ENCODE measurements at places on chromosomes 1 and 21. TPM values are rescaled to one million over a fixed set of nuclear protein-coding genes. Genes with fewer than 3 reads are reported as not detected.

DNA sequence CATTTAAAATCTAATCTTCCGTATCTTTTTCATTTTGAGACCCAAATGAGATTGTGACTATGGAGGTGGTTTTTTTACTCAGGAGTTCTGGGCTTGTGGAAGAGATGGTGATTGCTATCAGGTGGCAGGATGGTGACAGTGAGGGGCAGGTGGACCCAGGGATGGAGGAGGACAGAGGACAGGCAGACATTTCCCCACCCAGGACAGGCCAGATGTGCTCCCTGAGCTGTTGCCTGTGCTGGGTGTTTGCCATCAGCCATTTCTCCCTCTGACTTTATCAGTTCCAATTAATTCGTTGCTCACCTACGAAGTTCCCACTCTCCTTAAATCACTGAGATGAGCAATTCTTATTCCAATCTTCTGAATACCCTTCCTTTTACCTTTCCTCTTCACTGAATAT is 26.5 kb downstream of the C1orf116 start:
- no peak for DNase-seq

DNA sequence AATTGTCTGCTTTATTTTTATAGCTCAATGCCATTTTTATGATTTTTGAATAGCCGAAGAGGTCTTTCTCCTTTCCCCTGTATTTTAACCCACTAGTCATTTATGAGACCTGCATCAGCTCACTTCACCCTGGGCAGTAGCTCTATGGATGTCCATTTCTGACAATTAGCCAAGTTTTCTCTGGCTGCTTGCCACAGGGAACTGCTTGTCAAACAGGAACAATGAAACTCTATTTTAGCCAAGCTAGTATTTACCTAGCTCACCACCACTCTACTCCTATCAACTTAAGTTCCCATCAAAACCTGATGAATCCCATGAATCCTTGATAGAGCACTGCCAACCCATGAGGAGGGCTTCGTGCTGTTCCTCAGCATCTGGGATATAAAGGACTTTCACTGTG is 406.7 kb downstream of the RWDD3 start:
- DNase-seq: no peak

GRCh38 chr1:14994841-14995437 is 158.6 kb upstream of the TMEM51 start:
- DNase-seq: no peak

LCE3E gene
- not detected for total RNA-seq

NPR1 gene
- total RNA-seq: 47.2 TPM

EEIG2 gene
- 13.6 TPM for total RNA-seq

CASQ1 gene
- 4.5 TPM for total RNA-seq

DNA sequence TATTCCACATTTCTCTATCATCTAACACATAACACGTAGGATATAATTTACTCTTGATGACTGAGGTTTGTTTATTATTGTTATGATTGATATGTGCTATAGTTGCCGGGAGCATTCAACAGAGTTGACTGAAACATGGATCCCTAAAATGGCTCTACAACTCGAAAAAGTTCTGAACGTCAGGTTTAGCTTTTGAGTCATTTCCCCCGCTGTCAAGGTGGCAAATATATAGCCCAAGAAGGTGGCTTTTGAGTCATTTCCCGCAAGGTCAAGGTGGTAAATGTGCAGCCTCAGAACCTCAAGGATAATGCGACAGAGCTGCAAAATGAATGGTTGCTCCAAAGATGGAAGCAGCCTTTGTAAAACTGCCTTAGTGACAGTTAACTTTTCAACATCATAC is 104.0 kb downstream of the NIBAN1 start:
- no peak for DNase-seq

DNA sequence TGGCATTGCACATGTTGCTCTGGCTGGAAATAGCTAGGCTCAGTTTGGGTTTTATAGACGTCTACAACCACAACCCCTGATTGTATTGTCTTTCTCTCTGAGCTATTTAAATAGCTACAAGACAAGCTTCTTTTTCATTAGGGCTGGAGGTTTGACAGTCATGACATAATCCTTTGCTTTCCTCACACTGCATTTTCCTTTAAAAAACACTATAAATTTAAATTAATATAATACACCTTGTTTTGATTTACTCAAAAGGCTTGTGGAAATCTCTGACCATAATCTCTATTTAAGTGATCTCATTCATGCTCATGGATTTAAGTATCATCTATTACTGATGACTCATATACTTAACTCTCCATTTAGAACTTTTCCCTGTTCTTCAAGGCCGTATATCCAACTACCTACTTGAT is 50.4 kb upstream of the PTGFR start:
- no peak for DNase-seq

CFAP141 gene
- total RNA-seq: not detected

SPRR2G gene
- total RNA-seq: not detected

LRRC3 gene
- total RNA-seq: 5.3 TPM

DNA sequence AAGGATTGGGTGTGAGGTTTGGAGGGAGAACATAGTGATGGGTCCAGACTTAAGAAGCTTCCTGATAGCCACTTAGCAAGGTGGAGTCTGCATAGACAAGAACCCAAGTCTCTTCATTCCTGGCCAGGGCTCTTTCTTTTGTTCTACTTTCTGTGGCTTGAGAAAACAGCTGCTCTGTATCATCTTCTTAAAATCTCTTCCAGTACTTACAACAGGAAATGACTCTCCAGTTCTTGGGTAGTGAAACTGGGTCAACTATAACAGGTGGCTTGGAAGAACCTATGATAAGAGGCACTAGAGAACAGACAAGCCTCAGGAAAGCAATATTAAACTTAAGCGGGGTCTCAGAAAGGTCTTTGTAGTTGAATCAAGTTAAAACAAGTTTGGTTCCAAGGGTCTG is 148.1 kb upstream of the USP24 start:
- DNase-seq: no peak

DNA sequence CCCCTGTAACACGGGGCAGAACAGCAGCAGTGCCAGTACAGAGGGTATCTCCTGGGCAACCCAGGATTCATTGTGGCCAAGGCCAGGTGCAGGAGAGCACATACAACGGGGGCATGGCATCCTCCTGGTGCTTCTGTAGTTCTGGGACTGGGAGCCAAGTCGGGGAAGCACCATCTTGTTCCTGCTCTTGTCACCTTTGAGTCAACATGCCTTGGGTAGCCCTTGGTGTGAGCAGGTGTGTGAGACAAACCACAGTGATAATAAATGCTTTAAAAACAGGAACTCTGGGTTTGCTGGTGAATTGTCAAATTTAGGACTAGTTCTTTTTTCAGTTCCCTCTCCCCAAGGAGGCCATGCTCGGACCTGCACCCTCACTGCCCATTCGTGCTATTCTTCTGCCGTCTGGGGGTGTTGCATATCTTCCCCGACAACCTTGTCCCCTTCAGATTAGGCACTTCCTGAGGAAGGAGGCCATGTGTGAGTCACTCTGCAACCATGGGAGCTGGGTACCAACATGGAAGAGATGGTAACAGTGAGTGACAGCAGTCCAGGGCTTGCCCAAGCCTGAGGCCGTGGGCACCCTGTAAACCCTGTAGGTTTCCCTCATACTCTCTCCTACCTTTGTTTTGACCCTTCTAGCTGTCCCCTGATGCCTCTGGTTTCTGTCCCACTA is 150.2 kb downstream of the GRIK3 start:
- DNase-seq: peak; percentile 84

GRCh38 chr1:211783897-211784296 is 46.7 kb downstream of the LPGAT1 start:
- no peak for DNase-seq

PDC gene
- not detected for total RNA-seq

DNA sequence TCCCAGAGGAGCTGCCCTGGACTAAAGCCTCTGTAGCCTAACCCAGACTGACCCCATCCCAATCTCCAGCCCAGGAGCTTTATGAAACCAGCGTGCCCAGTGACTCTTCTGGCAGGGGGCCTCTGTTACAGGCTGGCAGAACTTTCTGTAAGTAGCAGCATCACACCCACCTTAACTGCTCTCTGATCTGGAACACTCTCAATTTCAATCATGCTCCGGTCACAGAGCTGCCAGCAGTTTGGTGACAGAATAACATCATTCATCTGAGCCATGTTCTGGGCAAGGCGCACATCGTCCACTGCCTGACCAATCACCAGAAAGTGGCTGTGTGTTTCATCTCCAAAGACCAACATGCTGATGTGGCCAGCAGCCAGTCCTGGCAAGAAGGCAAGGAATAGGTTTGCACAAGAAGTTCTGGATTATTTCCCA is 14.7 kb downstream of the ADCY10 start:
- no peak for DNase-seq

TRAF3IP3 gene
- 4.2 TPM for total RNA-seq

DNA sequence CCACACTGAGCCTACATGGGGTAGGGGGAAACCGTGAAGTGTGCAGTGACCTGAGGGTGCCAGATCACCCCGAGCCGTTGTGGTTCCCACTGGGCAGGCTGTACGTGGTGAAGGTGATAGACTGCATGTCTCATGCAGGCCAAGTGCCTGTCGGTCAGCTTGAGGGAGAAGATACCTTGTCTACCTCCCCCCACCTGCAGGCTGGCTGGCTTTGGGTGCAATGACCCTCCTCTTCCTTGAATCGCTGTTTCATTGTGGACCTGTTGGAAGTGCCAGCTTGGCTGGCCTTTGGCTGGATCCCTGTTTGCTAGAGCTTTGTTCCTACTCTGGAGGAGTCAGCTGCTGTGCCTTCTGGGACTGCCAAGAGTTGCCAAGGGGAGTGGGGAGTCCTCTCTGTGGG is 92.5 kb downstream of the GALNT2 start:
- no peak for DNase-seq

DNA sequence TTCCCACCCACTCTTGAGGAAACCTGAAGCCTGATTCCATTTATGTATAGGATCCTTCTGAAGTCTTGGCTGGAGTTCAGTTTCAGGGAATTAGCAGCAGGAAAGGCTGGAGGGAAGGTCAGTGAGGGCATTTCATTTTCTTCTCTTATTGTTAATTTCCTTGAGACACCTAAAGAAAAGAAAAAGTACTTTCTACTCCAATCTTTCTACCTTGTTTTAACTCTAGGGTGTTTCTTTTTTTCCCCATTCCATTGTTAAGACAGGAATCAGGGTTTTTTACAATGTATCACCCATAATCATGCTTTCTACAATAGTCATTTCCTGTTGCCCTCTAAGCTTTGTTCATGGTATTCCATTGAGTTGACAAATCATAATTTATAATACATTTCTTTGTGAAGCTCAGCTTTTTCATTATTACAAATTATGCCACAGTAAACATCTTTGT is 27.4 kb downstream of the SNRPE start:
- no peak for DNase-seq

ENAH gene
- 204 TPM for total RNA-seq

GRCh38 chr1:65112811-65113210 is 35.2 kb upstream of the AK4 start:
- no peak for DNase-seq

CRP gene
- 0.65 TPM for total RNA-seq

DNA sequence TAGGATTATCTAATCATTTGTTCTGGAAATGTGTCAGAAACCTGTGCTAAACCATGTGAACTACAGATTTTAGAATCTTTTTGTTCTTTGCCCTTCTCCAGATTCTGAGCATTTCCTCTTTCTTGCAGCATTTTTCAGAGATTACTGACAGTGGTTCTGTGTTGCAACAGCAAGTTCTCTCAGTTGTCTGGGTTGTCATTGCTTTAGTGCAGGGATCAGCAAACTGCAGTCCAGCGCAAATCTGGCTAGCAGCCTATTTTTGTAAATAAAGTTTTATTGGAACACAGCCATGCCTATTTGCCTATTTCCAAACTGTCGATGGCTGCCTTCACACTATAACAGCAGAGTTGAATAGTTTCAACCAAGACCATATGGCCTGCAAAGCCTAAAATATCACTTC is 66.3 kb upstream of the LRRC8D start:
- no peak for DNase-seq

GRCh38 chr21:30839304-30839703 is 9.7 kb upstream of the KRTAP7-1 start:
- no peak for DNase-seq

- DNase-seq: peak; percentile 79
Measured at GRCh38 chr1:4032571-4032970, 132.5 kb upstream of the C1orf174 start.

DNA sequence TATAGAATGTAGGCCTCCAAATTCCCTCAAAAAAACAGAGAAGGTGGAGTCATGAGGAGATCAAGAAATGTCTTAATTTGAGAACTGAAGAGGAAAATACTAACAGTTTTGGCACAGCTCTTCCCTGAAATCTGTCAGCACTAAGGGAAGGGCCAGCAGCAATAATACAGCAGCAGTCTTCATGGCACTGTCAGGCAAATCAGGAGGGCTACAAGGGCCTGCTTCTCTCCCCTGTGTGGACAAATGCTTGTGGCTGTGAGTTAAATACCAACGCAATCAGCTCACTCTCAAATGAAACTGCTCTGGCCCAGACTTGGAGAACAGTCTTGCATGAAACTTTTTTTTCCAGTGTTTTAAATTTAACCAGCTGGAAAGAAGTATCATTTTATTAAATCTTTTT is 20.5 kb upstream of the CNN3 start:
- DNase-seq: no peak

GRCh38 chr1:54220004-54220811 is 20.2 kb downstream of the MRPL37 start:
- no peak for DNase-seq

- DNase-seq: no peak
Measured at GRCh38 chr1:192376374-192376773, 59.6 kb downstream of the RGS21 start.

DNA sequence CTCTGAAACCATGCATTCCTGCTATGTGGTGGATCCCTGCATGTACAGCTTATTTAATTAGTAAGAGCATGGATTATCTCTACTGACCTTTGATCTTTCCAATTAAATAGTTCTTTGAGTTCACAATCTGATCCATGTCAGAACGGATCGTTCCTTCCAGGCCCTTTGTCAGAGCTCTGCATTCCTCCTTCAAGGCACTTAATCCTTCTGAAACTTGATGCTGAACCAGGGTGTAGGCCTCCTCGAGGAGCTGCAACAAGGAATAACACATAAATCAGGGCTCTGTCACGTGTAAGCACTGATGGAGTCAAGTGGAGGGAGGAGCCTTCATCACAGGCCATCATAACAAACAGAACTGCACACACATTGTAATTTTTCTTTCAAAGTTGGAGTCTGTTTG is 68.4 kb upstream of the EDEM3 start:
- no peak for DNase-seq

DCDC2B gene
- not detected for total RNA-seq

GRCh38 chr1:113216664-113217063 is 143.7 kb downstream of the LRIG2 start:
- DNase-seq: no peak

Data from esophagus muscularis mucosa (tissue), 4 donors.